ENCODE measurements at places on chromosomes 13 and 19.

- no peak for DNase-seq
Observed at GRCh38 chr13:77860507-77860981, 58.1 kb downstream of the EDNRB start.

- no peak for DNase-seq
Observed at GRCh38 chr19:35793381-35794165, 18.2 kb downstream of the ARHGAP33 start.

- DNase-seq = peak; percentile 76
Observed at GRCh38 chr13:21670006-21670882, 629 bp upstream of the FGF9 start.

GRCh38 chr13:112572366-112572765, 15.6 kb downstream of the TUBGCP3 start:
- no peak for DNase-seq

- DNase-seq = no peak
Observed at GRCh38 chr13:41674246-41674645, 216.9 kb downstream of the RGCC start.

DNA sequence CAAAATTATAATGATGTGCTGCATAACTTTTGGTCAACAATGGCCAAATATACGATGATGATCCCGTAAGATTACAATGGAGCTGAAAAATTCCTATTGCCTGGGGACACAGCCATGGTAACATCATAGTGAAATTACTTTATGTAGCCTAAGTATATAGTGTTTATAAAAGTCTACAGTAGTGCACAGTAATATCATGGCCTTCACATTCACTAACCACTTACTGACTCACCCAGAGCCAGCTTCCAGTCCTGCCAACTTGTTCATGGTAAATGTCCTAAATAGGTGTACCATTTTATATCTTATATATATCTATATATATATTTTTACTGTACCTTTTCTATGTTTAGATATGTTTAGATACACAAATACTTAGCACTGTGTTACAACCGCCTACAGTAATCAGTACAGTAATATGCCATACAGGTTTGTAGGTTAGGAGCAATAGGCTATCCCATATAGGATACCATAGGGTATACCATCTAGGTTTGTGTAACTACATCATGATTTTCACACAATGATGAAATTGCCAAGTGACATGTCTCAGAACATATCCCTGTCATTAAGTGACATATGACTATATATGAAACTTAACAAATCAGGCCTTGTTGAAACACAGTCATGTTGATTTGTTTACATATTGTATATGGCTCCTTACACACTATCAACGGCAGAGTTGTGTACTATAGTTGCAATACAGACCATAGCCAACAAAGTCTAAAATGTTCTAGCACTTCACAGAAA, 23.7 kb downstream of the DIS3 start:
- DNase-seq = no peak

GRCh38 chr19:49823472-49823871, 5.4 kb downstream of the MED25 start:
- no peak for DNase-seq

- DNase-seq = no peak
Observed at GRCh38 chr13:41177616-41178015, 16.8 kb downstream of the KBTBD7 start.

GRCh38 chr13:30827578-30827925, 78.5 kb upstream of the MEDAG start:
- DNase-seq = no peak

DNA sequence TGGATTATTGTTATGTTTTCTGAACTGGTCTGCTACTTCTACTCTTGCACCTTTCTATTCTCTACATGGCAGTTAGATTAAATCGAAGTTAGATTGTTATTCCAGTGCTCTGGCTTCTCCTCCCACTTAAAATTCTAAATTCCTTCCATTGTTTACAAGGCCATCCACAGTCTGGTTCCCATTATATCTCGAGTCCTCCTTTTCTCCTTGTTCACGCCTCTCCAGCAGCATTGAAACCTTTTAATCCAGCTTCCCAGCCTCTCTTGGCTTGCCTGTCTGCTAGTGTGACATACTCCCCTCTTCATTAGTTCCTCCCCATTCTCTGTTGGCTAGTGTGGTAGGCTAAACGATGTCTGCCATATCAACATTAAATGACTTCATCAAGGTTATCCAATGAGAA, 54.5 kb downstream of the DNAJC15 start:
- no peak for DNase-seq

GRCh38 chr13:102236341-102236740, 165.5 kb downstream of the FGF14 start:
- DNase-seq = no peak

DNA sequence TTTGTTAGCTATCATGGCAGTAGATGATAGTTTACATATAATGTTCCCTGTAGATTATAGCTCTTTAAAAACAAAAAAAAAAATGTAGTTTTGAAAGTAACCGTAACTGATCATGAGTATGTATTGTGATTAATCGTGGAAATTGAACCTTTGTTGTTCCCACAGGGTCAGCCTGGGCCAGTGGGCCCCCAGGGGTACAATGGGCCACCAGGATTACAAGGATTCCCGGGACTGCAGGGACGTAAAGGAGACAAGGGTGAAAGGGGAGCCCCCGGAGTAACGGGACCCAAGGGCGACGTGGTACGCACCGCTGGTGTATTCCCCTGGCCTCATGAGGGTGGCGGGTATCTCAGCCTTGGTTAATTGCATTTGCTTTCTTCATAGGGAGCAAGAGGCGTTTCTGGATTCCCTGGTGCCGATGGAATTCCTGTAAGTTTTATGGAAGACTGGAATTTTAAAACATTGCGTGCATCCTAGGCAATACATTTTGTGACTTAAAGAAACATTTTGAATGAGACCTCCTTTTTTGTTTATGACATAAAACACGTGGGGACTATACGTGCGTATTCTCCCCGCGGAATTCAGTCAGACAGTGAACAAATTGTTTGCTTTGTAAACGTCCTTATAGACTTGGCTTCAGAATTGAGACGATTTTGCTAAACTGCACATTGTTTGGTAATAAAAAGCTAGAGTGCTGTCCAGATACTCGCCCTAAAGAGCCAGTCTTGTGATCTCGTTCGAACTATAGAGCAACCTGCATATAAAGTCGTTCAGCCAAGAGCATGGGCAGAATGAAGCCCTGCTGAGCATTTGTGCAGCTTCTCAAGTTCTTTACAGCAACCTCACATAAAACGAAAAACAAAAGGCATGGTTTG, 117.7 kb downstream of the COL4A2 start:
- DNase-seq = no peak

GRCh38 chr19:9913237-9914000, 22.9 kb downstream of the OLFM2 start:
- DNase-seq = no peak

GRCh38 chr19:29625186-29625651, 19.1 kb downstream of the POP4 start:
- DNase-seq = no peak

DNA sequence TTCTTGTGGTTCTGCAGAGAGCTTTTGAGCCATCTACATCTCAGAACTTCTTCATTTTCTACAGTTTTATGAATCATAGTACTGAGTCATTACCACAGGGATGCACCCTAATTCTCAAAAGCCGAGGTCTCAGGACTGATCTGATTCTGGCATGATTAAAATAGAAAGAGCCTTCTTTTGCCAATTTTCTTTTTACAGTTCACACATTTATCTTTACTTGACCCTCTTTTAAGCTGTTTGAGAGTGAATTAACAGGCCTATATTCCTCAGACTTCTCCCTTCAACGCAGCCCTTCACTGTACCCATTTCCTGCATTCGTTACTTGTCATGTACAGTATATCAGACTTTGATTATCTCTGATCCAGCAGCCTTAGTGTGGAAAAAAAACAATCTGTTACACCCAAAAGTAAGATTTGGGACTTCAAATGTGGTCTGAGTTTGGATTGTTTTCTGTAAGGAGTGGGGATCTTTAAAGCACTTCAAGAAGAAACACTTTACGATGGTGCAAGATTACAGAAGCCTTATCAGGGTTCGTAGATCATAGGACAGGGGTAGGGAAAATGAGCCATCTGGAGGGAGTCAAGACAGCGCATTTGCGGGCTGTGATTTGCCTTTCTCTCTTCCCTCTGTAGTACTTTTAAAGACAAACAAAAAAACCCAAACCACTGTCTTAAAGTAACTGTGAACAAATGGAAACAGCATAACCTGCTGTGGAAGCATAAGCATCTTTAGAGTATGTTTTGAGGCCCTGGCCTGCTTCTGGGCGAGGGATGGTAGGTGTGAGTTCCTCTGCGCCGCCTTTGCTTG, 15.3 kb upstream of the GPR183 start:
- DNase-seq = peak; percentile 58

GRCh38 chr19:16897029-16897855, 8.4 kb downstream of the F2RL3 start:
- peak; percentile 69 for DNase-seq

DNA sequence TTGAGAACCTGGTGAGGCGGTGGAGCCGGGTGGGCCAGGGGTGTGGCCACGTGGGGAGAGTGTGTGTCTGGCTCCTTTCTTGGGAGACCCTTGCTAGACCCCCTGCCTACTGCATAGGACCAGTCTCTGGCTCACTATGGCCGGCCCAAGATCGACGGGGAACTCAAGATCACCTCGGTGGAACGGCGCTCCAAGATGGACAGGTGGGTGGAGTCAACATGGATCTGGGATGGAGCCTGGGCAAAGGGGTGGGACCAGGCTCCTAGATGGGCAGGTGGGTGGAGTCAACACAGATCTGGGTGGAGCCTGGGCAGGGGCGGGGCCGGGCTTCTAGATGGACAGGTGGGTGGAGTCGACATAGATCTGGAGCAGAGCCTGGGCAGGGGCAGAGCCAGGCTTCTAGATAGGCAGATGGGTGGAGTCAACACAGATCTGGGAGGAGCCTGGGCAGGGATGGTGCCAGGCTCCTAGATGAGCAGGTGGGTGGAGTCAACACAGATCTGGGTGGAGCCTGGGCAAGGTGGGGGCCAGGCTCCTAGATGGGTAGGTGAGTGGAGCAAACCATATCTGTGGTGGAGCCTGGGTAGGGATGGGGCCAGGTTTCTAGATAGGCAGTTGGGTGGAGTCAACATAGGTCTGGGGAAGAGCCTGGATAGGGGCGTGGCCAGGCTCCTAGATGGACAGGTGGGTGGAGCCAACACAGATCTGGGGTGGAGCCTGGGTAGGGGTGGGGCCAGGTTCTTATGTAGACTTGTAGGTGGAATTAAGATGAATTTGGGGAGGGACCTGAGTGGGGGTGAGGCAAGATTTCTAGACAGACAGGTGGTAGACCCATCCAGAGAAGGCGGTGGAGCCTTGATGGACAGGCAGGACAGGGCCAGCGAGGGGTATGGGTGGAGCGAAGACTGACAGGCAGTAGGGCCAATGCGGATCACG, 56.5 kb downstream of the VAV1 start:
- DNase-seq = peak; percentile 47

GRCh38 chr19:42176649-42176989, 40.9 kb downstream of the DEDD2 start:
- no peak for DNase-seq

DNA sequence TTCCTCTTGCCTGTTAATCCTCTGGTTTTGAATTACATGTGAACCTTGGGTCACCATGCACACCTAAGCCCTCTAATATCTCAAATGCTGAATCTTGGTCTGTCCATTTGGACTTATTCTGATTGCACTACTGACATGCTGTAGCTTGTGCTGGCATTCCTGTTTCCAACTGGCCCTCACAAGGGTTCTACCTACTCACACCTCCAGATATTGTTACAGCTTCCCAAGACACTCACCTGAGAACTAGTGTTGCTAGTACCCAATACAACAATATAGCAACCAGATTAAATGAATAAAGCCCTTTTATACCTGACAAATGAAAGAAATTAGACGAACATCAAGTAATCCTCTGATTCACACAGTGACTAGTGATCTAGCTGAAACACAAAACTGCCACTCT, 16.6 kb downstream of the TEX30 start:
- DNase-seq = no peak

DNA sequence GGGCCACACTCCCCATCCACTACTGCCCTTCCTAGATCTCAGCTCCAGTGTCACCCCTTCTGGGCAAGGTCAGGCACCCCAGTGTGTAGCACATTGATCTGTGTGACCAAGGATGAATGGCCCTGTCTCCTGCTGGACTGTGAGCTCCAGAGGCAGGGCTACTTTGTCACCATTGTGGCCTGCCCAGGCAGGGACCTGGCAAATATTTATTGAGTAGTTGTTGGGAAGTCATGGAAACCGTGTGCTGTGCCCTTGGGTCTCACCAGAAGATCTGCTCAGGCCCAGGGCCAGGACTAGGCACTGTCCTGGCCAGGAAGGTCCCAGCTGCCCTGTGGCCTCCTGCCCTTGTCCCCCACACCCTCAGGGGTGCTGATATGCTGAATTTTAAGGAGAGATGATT, 10.5 kb downstream of the NACC1 start:
- no peak for DNase-seq

DNA sequence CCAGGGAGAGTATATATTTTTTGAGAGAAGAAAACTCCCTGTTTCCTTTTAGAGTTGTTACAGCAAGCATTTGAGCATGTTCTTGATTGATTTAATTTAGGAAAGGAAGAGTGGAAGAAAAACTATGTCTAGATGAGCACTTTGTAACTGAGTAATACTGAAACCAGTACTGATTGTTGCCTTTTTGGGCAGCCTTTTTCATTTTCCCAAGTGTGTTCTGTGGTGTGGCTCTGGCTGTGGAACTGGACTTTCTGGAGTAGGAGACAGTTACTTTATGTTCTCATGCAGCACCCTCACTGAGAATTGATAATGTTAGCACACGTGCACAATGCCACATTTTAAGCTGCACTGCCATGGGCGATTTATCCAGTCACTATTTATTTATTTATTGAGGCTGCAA, 211.5 kb downstream of the LMO7 start:
- no peak for DNase-seq

DNA sequence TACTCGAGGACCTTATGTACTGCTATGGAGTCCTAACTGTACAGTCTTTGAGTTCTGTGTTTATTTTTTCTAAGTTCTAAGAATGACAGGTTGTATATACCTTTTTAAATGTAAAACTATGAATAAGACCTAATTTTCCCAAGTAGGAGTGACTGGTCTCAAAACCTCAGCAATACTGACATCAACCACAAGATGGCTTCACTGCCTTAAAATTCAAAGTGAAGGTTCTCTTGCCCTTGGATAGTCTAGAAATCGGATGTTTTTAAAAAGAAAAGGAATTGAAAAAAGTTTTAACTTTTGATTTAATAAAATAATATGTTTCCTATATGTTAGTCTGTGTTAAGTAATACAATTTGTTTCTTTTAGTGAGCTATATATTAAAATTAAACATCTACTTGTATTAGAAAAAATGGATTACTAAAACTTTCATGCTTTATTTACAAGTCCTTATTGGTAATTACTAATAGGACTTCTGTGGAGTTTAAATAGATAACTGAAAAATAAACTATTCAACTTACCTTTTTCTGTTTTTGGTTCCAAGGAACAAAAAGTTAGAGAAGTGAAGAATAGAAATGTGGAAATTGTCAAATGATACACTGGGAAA, 52.0 kb downstream of the TDRD3 start:
- DNase-seq = no peak

DNA sequence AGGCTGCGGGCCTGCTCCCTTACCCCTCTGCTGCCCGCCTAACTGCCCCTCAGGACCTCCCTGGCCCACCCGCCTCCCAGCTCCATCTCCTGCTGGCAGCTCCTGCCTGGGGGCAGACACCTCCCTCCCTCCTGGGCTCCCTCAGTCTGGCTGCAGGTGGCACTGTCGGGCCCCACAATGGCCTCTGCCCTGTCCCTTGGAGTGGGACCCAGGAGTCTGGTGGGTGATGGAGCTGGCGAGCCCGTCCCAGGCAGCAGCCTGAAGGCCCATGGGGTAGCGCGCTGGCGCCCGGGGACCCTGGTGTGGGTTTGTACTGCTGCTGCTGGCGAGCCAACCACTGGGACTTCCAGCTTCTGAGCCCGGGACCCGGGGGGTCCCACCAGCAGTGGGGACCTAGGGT, 83.6 kb downstream of the KDM4B start:
- DNase-seq = no peak

Data from stimulated activated naive CD8-positive, alpha-beta T cell treated with anti-CD3 and anti-CD28 coated beads, Interleukin-15, amount 100 ng/mL, for 72 hours (primary cell).